ENCODE measurements at places on chromosomes 4 and X.

DNA sequence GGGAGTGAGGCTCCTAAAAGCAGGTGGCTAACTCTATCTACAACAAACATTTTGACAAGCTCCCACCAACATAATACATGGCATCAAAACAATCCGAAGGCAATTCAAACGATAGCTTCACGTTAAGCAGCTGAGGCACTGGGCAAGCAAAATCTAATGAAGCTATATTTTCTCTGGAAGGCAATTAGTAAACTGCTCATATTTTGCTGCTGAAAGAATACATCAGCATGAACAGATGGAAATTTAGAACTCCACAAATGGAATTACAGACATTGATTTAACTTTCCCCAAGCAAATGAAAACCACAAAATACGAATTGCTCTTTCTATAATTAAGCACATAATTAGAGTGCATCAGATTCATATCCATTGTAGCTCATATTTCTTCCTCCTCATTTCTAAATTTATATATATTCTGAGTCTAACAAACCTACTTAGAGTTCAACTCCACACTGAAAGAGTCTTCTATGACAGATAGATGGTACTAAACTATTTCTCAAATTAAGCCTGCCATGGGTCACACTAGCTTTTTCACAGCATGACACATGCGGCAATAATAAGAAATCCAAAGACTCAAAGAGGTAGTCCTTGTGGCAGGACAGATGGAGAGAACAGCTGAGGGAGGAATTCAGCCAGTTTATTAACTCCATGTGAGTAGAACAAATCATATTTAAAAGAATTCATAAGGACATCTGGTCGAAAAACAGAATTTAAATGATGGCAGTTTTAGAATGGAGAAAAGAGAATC lies 305.4 kb downstream of the MAPK10 start:
- DNase-seq = no peak

GRCh38 chr4:173091362-173091761 lies 77.2 kb upstream of the GALNT7 start:
- no peak for DNase-seq

GRCh38 chrX:18998653-18999052 lies 14.7 kb upstream of the PHKA2 start:
- DNase-seq = no peak

DNA sequence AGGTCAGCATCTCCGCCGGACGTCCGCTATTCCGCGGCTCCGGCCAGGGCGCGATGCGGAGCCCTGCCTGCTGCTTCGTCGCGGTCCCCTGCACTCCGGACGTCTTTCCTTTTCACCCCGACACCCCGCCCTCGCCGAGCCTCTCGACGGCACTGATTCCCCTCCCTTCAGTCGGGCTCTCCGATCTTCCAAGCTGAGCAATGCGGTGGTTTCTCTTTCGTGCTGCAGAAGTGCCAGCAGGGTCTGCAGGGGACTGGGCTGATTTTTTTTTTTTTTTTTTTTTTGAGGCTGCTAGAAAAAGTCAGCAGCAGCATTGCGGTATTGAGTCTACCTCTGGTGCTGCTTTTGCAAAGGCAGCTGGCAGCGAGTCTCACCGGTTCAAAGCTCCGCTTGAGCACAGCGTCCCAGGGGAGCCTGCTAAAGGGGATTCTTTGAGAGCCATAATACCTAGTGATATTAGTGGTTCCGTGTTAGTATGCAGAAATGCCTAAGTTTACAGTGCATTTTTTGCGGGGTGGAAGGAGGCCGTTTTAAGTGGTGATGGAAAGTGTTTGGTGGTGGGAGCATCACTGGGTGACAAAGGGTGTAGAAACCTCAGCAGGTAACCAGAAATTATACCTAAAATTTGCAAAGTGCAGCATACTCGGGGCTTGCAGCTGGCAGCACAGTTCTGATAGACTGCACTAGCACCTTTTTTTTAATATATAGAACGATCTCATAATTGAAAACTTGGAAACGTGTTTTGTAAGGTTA lies 969 bp downstream of the STIM2 start:
- peak; percentile 10 for DNase-seq

- no peak for DNase-seq
These were observed 141.5 kb upstream of the PABPC4L start for GRCh38 chr4:134343081-134343480.

DNA sequence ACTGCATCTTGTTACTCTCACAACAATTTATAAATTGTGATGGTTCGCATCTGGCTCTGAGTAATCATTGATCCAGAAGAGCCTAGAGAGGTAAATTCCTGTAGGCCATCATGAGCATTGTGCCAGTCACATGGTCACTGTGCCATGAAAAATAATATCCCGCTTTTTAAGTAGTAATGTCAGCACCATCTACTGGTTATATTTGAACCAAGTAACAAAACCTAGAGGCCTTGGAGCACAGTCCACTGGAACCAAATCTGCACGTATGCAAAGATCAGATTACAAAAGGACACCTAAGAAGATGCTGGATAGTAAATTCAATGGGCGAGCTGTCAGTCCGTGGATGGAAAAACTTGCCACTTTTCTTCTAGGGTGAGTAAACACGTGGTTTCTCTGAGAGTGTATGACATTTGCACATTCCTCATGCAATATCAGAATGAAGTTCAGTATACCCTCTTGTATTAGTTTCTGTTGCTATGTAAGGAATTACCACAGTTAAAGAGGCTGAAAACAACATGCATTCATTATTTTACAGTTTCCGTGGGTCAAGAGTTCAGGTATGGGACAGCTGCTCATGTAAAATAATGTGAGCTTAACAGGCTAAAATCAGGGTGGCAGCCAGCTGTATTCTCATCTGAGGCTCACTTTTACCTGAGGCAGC lies 26.8 kb downstream of the FAM114A1 start:
- no peak for DNase-seq

DNA sequence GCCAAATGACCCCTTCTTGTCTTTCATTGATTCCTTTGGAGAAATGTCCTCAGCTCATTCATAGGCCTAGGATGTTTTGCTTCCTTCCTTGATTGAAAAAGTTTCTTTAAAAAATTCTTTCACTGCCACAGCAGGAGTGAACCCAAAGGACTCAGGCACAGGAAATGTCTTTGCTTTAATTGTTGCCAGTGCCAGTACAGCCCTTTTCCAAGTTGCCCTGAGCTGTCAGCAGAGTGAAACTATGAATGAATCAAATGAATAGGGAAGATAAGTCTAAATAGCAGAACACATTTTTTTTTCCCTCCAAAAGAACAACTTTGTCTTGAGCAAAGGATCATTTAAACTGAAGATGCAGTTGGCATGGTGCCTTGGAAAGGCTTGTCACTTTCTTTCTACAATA lies 63.8 kb upstream of the SLC4A4 start:
- no peak for DNase-seq

DNA sequence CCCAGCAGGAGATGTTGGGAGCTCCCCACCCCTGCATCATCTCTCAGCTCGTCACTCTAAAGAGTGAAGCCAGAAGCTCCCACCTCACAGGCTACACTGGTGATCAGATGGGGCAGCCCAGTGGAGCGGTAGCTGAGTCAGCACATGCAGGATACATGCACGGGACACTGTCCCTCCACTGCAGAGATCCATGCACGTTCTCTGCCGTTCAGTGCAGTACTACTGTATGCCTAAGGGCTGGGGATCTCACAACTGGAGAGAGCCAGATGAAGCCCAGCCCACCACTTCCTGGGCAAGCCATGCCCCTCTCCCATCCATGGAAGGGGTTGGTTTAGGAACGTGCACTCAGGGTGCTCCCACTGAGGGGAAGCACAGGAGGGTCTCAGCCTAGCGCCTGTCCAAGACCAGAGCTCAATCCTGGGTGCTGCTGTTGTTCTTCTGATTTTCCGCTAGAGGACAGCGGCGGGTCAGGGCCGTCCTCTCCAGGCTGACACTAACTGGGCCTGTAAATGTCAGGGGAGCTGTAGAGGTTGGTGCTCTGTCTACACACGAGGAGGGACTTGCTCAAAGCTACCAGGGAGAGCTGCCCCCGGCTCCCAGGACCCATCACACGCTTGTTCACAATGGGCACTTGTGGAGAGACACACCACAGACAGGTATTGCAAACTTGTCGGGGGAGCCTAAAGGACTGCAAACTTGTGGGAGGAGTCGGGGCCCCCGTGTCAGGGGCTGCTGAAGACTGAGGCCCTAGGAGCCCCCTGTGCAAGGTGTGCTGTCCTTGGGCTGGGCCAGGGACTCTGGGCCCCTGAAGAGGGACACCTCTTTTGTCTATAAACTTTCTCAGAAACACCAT lies 18.2 kb upstream of the ABLIM2 start:
- no peak for DNase-seq

GRCh38 chr4:25007598-25007997 lies 23.1 kb downstream of the LGI2 start:
- DNase-seq = no peak

DNA sequence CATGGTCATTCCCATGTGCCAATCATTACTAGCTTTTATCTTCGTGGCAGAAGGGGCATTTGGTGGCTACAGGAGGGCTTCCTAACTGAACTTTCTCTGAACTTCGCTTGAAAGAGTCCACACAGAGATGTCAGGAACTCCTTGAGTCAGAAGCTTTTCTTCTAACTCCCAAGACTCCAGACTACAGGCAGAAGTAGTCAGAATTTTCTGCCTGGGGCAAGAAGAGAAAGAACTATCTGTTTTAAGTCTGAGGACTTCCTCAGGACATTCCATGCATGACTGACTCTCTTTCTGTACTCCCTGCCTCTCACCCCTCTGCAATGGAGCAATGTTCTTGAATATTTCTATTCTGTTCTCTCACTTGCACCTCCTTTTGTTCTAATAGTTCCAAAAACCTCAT lies 170.5 kb upstream of the TBC1D9 start:
- DNase-seq = no peak

DNA sequence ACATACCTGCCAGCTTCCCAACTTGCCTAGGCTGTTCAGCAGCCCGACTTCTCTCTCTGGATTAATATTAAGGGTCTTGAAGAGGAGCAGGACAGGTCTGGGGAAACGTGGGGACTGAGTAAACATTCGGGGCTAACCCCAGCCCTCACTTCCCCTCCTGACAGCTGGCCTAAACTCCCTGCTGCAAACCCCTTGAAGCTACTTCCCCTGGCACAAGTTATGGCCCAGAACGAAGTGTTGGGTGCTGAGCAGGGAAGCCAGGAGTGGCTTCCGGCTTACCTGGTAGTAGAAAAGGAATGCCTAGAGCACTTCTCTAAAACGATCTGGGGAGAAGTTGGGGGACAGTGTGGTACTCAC lies 200.0 kb downstream of the BCOR start:
- DNase-seq = no peak

DNA sequence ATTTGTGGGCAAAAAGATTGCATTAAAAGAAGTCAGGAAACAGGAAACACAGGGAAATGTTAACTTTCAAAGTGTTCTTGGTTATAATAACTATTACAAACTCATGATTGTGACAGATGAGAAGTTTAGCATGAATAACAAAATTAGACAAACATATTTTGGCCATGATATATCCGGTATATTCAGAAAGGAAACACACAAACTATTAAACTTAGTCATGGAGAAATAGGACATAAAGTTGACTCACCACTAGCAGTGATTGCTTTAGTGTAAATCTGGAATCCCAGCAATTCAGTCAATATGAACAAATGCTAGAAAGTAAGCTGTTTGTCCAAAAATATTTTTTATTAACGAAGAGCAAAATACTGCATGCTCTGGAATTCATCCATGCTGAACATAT lies 1299.9 kb downstream of the C4orf33 start:
- DNase-seq = no peak

DNA sequence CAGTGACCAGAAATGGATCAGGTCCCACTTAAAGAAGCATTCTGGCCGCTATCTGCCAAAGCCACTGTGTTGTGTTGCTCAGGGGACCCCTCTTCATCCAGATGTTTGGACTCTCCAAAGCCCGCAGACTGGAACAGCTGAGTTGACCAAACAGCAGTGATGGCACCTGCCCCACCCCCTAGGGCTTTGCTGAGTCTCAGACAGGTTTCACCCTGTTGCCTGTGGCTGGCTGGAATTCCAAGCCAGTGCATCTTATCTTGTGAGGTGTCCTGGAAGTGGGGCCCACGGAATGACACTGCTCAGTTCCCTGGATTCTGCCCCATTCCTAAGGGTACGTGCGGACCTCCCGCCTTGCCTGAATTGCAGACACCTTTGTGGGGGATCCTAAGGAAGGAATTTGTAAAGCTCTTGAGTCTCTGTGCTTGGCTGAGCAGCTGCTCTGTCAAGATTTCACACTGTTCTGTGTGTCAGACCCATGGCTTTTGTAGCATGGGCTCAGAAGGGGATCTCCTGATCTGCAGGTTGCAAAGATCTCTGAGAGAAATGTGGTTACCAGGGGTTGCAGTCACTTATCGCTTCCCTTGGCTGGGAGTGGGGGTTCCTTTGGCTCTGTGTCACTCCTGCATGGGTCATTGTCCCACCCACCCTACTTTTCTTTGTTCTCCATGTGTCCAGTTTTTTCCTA lies 1707.9 kb upstream of the PCDH10 start:
- no peak for DNase-seq

GRCh38 chrX:7139202-7140081 lies 8.1 kb upstream of the STS start:
- no peak for DNase-seq

DNA sequence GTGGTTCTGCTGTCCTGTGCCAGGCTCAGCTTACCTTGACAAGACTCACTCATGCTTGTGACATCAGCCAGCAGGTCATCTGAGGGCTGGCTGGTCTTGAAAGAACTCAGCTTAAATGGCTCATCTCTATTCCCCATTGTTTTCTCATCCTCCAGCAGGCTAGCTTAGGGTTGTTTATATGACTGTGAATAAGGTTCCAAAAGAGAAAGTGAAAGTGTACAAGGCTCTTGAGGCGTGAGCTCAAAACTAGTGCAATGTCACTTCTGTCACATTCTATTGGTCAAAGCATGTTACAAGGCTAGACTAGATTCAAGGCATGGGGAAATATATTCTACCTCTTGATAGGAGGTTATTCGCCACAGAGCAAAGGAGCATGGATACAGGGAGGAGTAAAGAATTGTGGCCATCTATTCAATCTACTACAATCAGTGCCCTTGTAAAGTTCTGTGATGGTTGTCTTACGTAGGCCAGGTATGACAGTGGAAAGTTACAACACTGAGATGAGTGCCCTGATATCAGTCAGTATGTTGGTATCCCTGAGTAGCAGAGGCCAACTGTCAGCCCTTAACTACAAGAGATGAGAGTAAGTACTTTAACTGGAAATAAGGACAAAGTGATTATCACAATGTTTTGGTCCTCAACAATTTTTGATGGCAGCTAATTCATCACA lies 19.8 kb upstream of the TMLHE start:
- no peak for DNase-seq

- DNase-seq = no peak
These were observed 455.5 kb upstream of the FAM241A start for GRCh38 chr4:111689731-111690130.

GRCh38 chr4:31246856-31247255 lies 526.7 kb downstream of the PCDH7 start:
- DNase-seq = no peak

GRCh38 chr4:94036964-94037363 lies 170.7 kb upstream of the SMARCAD1 start:
- DNase-seq = no peak

DNA sequence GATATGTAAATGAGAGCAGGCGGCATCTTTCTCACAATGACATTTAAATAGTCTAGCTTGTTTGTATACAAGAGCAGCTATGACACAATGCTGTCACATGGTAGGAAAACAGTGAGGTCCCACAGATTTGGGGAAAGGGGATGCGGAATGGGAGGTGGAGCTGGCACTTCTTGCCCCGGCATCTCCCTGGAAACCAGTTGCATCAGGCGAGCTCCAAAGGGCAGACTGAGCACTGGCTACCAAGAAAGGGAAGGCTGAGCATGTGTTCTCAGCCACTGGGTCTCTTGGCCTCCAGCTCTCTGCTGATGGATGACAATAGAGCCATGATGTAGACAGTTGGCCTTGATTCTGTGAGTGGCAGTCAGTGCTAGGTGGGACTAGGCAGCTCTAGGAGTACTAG lies 109.0 kb downstream of the UCHL1 start:
- DNase-seq = no peak
